ENCODE measurements at places on chromosomes 1 and 21.

DNA sequence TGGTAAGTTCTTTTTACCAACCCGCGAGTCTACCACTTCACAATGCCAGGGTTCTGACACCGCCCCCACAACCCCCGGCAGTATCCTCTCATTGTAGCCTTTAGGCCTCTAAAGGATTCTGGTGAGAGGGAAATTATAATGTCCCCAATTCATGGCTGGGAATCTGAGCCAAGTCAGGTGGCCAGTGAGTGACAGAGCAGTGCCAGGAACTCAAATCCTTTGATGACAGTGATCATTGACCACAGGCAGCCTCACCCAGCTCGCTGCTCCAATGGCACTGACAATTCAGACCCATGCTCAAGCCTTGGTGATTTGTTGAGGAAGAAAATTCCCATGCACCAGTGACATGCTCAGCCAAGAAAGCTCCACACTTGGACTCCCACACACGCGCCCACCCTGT lies 63.4 kb upstream of the CSF1 start:
- no peak for DNase-seq

DNA sequence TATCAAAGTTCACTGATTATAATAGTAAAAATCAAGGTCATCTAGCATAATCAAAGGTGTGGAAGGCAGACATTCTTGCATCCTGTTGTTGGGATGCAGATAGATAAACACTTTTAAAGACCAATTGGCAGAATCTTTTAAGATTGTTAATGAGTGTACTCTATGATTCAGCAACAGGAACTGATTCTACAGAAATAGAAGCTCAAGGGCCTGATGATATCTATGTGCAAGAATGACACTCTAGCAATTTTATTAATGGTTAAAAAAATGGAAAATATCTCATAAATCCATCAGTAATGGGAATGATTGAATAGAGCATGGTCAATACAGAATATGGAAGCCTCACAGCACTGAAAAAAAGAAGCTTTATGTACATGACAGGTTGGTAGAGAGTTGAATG lies 2.2 kb upstream of the ATP1A4 start:
- DNase-seq = no peak

DNA sequence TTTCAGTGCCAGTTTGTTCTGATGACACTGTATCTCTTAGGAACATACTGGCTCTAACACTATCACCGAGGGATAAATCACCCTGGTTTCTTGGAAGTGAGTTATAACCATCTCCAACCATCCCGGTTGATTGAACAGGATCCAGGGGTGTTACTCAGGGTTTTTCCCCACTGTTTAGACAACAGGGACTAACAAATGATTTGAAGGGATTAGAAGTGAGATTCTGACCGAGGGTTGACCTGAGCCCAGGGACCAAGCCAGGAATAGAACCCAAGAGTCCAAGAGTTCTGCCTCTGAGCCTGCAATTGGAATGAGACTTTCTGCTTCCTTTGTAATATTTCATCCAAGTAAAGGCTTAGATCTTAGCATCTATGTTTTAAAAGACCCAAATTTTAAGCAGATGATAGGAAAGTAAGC lies 154.0 kb downstream of the DHRS3 start:
- DNase-seq = no peak

- DNase-seq = no peak
Observed at GRCh38 chr1:162420120-162420519, 8.2 kb upstream of the SH2D1B start.

GRCh38 chr1:211009944-211010343 lies 124.0 kb downstream of the KCNH1 start:
- no peak for DNase-seq

GRCh38 chr1:164664127-164664526 lies 105.1 kb downstream of the PBX1 start:
- DNase-seq = no peak

DNA sequence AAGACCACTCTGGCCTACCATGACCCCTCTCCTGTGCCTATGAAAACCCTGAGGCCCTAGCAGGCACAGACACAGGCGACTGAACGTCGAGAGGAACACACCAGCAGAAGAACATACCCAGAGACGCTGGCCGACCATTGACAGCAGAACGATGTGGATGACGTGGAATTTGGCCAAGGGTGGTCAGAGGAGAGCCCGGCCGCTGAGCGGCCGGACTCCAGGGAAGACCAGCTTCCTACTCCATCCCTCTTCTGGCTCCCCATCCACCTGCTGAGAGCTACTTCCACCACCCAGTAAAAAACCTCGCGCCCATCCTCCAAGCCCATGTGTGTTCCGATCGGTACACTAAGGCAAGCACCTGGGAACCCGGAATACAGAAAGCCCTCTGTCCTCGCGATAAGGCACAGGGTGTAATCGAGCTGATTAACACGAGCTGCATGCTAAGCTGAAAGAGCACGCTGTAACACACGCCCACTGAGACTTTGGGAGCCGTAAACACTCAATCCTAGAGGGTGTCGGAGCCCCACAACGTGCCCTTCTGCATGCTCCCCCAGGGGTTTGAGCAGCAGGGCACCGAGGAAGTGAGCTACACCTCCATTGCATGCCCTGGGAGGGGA lies 150.3 kb downstream of the CENPF start:
- no peak for DNase-seq

DNA sequence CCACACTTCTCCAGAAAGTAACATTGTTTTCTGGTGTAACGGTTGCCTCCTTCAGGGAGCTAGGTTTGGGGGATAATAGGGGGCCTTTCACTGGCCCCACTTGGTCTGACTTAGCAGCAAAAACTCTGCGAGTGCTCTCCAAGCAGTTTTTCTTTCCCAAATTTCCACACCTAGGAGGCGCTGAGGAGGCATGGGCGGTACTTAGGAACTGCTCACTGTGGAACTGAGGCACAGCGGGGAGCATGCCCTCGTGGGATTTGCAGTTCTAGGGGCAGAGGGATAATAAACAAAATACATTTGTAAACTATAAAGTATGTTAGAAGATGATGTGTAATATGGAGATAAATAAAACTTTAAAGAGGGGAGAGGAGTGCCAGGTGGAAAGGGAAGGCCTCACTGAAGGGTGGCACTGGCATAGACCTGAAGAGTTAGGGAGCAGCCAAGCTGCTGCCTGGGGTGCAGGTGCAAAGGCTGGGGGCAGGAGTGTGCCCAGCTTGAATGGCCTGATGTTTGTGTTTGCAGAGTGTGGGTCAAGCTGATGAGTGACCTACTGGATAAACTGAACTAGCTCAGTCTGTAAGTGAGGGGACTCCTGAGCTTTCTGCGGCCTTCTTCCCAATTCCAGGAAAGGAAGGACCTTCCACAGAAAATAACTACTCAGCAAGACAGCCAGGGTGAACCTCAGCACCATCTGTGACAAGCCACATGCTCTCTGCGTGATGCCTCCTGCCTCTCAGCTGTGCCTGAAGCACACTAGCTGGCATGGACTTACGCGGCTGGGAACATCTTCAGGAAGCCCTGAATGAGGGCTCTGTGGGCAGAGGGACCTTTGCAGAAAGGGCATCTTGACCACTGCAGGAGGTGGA lies 1.9 kb downstream of the EPHX1 start:
- no peak for DNase-seq

DNA sequence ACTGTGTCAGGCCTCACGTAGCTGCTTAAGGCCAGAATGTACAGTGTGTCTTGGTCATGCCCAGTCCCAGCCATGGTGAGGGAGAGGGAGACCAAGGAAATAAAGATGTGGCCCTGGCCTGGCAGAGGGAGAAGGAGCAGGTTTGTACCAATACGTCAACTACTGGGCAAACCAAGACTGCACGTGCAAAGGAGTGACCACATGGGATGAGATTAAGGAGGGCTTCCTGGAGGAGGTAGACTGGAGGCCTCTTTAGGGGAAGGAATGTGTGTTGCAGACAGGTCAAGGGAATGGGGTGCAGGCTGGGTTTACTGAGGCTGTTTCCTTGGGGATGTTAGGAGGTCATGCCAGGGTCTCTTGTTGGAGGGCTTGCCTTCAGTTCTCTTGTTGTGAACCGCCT lies 7.8 kb downstream of the PLOD1 start:
- DNase-seq = no peak

GRCh38 chr1:162276493-162276892 lies 100.2 kb downstream of the SPATA46 start:
- DNase-seq = no peak

DNA sequence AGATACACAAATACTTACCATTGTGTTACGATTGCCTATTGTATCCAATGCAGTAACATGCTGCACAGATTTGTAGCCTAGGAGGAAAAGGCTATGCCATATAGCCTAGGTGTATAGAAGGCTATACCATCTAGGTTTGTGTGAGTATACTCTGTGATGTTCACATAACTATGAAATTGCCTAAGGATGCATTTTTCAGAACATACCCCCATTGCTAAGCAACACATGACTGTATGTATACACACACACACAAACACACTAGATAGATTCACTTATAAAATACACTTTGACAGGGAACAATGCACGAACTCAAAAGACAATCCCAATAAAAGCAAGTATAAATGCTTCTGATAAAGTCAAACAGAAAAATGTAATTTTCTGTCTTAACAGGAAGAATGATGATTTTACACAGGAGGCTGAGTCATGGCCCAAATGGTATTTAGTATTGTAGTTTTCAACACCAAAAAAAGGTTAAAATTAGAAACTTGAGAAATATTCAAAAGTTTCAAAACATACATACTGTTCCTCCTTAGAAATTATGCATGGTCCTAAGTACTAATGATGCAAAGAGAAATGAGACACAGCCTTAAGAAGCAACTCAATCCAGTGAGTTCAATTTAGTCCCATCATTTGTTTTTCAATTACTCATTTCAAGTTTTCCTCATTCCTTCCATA lies 12.2 kb downstream of the FH start:
- no peak for DNase-seq

DNA sequence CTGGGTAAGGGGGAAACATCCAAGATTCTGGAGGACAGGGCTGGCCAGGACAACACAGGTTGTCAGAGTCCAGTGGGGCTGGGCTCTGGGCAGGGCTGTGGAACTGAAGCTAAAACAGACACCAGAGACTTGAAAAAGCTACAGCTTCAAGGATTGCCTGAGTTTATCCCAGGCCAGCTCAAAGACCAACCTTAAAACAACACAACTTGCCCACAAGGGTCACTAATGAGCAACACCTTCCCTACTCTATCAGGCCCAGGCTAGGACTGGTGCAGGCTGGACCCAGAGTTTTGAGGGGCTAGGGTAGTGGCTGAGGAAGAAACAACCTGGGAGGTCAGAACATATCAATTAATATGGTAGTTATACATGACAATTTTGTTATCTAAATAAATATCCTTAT lies 160.7 kb downstream of the SLC45A1 start:
- no peak for DNase-seq

GRCh38 chr1:157202331-157202730 lies 64.1 kb upstream of the ETV3 start:
- no peak for DNase-seq

DNA sequence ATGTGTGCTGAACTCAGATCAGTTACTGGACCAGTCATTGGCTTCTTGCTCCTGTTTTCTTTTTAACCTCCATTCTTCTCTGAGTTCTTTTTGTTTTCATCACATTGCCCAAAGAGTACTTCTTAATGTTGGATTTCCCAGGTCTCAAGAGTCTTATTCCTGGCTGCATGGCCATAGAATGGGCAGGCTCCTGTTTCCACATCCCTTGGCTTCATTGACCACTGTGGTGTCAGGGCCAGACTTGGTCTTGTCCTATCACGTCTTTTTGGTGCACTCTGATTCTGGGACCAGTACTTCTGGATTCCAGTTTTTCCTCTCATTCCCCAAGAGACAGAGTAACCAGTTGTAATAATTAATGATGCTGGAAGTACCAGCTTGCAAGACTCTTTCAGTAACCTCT lies 41.8 kb downstream of the MRPS6 start:
- no peak for DNase-seq

- DNase-seq = no peak
Observed at GRCh38 chr1:87226341-87226760, 102.3 kb upstream of the LMO4 start.

GRCh38 chr1:52479076-52479475 lies 73.8 kb downstream of the TUT4 start:
- DNase-seq = no peak

- DNase-seq = no peak
Observed at GRCh38 chr21:34693192-34693810, 24.5 kb downstream of the CLIC6 start.

DNA sequence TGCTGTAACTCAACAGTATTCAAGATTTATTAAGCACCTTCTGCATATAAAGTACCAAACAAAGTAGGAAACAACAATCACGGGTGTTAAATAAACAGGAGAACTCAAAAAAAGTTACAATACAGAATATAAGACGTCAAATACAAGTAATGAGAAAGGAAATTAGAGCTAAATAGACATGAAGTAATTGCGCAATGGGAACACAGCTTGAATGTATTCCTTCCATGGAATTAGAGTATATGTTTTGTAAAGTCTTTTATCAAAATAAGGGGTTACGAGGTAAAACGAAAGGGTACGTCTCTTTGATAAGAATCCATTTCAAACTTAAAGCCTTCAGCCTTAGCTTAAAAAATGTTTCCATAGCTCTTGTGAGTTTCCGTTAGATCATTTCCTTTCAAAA lies 109.1 kb downstream of the SPATA6 start:
- no peak for DNase-seq

GRCh38 chr1:186717286-186717685 lies 37.1 kb upstream of the PTGS2 start:
- DNase-seq = no peak

DNA sequence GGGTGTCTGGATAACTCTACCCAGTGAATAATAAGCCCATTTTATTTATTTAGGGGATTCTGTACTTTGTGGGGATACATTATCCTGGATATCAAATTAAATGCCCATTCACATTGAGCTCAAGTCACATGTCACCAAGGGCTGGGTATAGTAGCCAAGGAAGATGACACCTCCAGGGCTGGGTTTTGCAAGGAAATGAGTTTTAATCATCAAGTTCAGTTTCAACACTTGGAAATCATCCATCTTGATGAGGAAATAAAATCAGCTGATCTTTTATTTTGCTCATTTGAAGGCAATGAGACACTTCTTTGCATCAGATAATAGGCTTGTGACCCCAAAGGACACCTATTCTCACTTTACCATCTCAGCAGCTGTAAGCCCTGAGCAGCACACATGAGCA lies 80.0 kb upstream of the TNR start:
- no peak for DNase-seq

DNA sequence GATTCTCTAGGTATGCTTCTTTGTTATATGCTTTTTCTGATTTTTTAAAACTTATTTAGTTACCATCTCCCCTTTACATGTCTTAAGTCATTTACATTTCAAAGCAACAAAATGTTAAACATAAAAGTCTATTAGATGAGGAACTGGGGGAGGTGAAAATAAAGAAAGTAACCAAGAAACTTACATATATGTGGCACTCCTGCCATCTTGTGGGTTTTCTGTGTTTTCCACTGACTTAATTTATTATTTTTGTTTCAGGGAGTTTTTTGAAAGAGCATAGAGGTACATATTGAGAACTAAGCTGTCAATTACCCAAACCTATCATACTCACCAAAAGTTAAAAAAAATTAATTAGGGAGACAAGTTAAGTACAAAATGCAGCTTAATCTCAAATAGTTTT lies 1531.1 kb downstream of the MRPL39 start:
- DNase-seq = no peak
